ENCODE measurements at places on chromosomes 6 and 20.
A peak's percentile ranks its signal among the peaks of the same experiment; 100 is the strongest.

- no peak for DNase-seq
Observed at GRCh38 chr6:28353981-28354676, 4.4 kb downstream of the ZKSCAN3 start.

DNA sequence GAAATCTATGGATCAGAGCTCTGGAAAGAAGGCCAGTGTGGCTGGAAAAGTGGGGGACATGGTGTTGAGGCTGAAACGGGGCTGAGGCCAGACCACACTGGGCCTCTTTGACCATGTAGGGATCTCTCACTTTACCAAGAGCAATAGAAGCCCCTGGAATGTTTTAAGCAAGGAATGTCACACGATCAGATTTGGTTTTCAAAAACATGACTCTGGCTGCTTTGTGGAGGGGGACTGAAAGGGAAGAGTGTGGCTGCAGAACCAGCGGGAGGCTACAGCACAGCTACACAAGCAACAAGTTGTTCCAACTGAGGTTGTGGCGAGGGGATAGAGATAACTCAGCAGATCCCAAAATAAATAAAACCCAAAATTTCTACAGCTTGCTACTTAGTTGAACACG, 346.0 kb downstream of the NRN1 start:
- DNase-seq = no peak

DNA sequence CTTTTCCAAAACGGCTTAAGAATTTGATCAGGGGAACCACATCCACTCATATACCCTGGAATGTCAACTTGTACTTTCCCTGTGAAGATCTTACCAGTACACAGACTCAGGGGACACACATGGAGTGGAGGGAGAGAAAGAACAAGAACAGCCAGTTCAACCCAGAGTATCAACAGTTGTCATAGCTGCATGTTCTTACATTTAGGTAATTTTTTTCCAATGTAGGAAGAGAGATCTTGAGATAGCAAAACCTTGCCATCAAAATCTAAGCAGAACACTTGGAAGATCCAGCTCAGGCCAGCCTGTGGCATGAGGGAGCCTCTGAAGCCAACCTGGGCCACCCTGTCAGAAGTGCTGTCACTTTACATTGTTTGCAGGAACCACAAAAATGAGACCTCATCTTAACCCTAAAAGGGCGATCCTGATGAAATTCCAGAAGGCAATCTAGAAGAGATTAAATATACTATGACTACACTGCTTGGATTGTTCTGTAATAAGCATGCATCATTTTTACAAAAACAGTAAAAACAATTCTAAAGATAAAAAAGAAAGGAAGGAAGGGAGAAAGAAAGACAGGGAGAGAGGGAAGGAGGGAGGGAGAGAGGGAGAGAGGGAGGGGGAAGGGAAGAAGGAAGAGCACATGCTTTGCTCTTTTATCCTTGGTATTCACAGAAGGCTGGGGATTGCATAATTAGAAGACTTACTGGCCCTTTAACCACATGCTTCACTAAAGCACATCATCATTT, 124.7 kb upstream of the TCF21 start:
- no peak for DNase-seq

- DNase-seq = no peak
Observed at GRCh38 chr6:54267798-54268197, 40.4 kb upstream of the TINAG start.

DNA sequence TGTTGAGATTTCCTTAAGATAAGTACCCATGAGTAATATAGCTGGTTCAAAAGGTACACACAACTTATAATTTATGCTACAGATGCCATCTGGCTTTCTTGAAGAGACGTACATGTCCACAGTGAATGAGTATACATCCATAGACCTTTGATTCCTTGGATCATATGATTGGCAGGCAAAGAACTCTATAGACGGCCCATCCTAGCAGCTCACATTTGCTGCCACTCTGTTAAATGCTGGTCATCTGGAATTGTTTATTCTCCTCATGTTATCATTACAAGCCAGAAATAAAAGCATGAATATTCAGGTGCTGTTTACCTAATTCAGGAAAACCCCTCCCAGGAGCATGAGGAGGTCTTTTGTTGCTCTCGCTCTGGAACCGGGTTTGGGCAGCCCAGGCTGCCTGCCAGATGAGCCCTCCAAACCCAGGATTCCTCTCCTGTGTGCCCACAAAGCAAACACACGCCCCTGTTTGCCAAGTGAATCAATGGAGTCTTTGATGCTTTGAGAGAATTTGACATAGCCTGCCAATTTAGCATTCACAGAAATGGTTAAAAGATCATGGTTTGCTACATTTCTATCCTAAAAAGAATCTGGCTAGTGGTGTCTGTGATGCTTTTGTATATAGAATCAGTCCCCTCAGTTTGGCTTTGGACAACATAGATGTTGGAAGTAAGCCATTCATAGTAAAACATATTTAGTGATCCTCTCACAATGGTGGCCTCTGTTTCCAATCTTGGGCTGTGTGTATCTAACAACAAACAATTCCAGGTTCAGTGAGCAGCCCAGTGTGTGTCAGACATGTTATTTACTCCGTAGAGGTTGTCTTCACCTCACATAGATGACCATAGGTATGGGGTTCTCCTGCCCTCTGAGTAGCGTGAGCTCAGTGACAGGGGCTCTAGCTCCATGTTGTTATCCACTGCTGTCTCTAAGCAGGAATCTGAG, 17.5 kb upstream of the PLCG1 start:
- DNase-seq = no peak

DNA sequence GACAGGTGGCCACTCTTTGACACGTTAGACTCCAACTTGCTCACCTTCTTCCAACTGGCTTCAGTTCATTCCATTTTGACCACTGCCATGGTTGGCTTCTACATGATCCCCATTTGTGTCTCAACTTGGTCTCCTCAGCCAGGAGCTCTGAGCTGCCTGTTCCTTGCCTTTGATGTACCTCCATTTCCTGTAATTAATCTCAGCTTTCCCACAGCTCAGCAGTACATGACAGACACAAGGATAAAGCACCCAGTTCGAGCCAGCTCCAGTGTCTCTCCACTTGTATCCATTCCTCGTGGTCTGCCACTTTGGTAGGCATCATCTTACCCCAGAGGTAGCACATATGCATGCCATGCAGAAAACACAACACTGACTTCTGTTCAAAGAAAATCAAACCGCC, 161.0 kb downstream of the TSHZ2 start:
- DNase-seq = no peak

- DNase-seq = no peak
Observed at GRCh38 chr6:146670161-146670560, 71.4 kb downstream of the ADGB start.

DNA sequence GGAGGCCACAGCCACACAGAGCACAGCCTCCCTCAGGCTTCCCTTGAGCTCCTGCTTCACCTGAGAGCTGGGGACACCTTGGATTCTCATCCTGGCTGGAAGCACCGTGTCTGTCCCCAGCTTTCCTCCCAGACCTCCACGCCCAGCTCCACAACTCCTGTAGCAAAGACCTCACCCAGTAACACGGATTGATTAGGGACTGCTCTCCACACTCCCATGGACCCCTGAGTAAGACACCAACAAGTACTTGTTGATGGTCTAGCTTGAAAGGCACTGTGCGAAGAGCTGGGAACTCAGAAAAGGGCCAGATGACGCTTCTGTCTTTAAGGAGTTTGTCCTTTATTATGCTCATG, 109.6 kb downstream of the DLL1 start:
- DNase-seq = no peak

DNA sequence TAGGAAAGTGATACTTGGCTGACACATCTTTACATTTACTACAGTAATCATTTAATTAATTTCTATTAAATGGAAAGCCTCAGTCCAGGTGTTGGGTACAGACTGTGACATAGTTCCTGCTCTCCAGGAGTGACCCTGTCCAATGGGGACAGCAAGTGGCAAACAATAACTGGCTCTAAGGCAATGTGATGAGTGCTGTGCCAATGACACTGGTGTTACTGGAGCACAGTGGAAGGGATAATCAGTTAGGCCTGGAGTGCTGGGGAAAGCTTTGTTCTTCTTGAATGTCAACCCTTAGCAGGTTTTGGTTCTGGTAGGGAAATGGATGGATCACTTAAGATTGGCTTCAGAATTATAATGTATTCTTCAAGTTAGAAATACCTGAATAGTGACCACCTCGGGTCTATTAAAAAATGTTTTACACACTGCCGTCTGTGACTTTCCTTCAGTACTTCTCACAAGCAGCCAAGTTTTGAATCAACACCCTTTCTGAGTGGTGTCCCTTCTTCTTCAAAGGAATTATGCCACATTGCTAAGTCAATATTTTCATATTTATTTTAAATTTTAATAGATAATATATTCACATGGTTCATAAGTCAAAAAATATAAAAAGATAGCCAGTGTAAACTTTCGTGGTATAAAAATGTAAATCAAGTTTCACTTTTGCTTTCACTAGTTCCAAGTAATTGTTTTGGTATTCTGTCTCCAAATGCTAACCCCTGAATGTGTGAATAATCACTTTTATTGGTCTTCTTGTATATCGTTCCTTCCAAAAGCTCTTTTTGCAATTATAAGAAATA, 9.6 kb downstream of the CMTR1 start:
- DNase-seq = no peak

- no peak for DNase-seq
Observed at GRCh38 chr6:7060769-7061516, 46.8 kb upstream of the RREB1 start.

- DNase-seq = no peak
Observed at GRCh38 chr6:89387516-89388201, 24.4 kb downstream of the RRAGD start.

GRCh38 chr20:7798176-7798575, 142.1 kb downstream of the HAO1 start:
- DNase-seq = no peak

DNA sequence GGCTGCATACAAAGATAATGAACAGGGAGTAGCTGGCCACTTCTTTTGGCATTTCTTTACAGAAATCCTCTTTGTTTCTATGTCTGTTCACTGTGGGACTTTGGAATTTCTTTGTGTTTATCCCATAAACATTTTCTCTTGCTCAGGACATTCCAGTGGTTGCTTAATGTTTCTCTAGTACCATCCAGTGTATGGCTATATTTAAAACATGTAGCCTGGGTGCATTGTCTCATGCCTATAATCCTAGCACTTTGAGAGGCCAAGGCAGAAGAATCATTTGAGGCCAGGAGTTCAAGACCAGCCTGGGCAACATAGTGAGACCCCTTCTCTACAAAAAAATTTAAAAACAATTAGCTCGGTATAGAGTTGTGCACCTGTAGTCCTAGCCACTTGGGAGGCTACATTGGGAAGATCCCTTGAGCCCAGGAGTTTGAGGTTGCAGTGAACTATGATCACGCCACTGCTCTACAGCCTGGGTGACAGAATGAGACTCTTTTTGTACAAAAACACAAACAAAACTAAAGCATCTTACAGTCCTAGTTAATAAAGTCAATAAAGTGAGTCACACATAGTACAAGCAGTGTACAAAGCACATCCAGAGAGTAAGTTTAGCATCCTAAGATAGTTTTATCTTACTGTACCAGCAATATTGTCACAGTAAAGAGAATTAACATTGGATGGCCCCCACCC, 63.3 kb downstream of the ZFAND3 start:
- DNase-seq = no peak

GRCh38 chr6:150238336-150238741, 95.5 kb downstream of the PPP1R14C start:
- no peak for DNase-seq

- peak; percentile 17 for DNase-seq
Observed at GRCh38 chr6:33742837-33743236, 3.9 kb downstream of the IP6K3 start.

GRCh38 chr20:31605902-31606803, 1.1 kb downstream of the ID1 start:
- DNase-seq = no peak

GRCh38 chr20:48794360-48794759, 33.4 kb downstream of the PREX1 start:
- DNase-seq = no peak

DNA sequence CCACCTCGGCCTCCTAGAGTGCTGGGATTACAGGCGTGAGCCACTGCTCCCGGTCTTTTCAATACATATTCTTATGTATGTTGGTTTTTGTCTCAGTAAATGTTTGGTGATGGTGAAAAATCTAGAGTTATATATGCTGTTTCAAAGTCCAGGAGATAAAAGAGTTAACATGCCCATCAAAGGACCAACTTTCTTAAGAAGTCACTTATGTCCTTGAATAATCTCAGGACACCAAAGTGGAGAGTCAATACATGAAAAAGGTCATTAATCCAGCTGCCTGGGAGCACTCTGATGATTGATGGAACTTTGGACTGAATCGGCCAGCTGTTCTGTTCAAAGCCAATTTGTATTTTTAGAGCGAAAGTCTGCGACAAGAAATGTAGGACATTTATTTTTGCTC, 59.8 kb upstream of the HDAC2 start:
- DNase-seq = no peak

GRCh38 chr6:1749041-1749440, 139.3 kb downstream of the FOXC1 start:
- DNase-seq = no peak

GRCh38 chr20:3777381-3777715, 3.9 kb downstream of the SPEF1 start:
- no peak for DNase-seq

GRCh38 chr6:29792123-29793035, 35.2 kb upstream of the HLA-G start:
- no peak for DNase-seq

DNA sequence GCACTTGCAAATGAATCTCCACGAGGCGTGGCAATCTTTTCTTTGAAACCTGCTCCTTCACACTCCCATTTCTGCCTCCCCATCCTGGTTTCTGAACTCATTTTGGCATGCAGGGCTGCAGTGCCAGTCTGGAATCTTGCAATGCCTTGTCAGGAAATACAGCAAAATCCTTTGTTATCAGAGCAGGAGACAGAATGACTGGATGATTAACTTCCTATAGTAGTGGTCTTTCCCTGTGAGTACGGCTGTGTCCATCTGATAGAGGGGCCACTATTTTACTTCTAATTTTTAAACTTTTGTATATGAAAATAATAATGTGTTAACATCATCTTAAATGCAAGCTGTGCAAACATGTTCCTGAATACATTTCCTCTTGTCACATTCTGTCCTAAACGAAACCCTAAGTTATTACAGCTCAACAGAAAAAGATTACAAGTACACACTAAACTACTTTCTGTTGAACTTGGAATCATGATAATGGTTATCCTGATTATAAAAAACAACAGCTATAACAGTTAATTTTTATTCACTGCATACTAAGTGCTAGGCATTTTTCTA, 140.2 kb downstream of the KIF13A start:
- no peak for DNase-seq

GRCh38 chr6:17902974-17903373, 84.5 kb downstream of the KIF13A start:
- no peak for DNase-seq

DNA sequence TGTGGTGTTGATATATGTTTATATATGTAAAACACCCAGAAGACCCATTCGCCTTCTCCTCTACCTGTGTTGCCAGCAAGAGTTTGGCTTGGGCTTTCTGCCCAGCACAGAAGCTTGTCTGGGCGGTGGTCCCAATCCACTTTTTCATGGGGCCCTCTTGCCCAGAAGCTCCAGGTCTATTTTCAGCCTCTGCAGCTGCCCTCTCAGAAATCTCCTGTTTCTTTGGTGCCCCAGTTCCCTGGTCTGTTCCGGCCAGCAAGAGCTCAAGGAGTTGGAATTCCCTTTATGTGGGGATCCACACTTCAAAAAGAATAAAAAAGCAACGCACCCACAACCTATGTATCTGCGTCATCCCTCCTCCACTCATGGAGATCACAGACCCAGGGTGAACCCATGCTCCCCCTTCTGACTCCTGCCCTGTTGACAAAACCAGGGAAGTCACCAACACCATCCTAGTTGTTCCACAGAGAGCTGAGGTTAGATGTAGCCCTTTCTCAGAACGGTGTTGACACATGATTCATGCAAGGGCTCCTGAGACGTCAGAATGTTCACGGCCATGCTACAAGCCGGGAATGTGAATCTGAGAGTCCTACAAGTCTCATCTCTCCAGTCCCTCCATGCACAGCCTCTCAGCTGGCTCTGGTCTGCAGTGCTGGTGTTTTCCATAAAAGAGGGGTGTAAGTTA, 156.8 kb upstream of the RIN2 start:
- DNase-seq = no peak
